Cardiac muscle cell (in vitro differentiated cells and primary cell): ENCODE measurements at places on chromosomes 7 and 10.
A peak's percentile ranks its signal among the peaks of the same experiment; 100 is the strongest.

GRCh38 chr10:75234683-75235374 lies 928 bp downstream of the COMTD1 start:
- DNase-seq: no peak

- peak; percentile 98 for DNase-seq
These were observed 37.7 kb downstream of the LRMDA start for GRCh38 chr10:75469006-75469616.

- no peak for DNase-seq
These were observed 26.2 kb upstream of the MGMT start for GRCh38 chr10:129440722-129441316.

DNA sequence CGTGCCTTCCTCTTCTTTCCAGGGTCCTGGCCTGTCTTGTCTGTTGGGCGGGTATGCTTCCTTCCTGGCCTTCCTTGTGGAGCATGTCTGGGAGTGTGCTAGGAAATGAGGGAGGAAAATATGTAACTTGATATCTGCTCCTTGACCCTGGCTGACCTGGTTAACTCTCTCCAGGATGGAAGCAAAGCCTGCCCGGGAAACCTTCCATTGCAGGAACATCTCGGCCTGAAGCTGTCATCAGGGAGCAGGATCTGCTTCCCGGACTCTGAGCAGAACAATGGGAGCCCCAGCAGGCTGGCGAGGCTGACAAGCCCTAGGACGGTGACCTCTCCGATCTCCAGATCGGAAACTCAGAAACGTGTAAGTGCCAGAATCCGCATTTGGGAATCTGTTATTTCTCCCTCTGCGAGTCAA lies 340.3 kb downstream of the FRMD4A start:
- DNase-seq: peak; percentile 72

- DNase-seq: peak; percentile 14
These were observed 63.7 kb upstream of the PDK4 start for GRCh38 chr7:95660023-95660434.

- no peak for DNase-seq
These were observed 685.1 kb downstream of the LRMDA start for GRCh38 chr10:76116523-76116922.

DNA sequence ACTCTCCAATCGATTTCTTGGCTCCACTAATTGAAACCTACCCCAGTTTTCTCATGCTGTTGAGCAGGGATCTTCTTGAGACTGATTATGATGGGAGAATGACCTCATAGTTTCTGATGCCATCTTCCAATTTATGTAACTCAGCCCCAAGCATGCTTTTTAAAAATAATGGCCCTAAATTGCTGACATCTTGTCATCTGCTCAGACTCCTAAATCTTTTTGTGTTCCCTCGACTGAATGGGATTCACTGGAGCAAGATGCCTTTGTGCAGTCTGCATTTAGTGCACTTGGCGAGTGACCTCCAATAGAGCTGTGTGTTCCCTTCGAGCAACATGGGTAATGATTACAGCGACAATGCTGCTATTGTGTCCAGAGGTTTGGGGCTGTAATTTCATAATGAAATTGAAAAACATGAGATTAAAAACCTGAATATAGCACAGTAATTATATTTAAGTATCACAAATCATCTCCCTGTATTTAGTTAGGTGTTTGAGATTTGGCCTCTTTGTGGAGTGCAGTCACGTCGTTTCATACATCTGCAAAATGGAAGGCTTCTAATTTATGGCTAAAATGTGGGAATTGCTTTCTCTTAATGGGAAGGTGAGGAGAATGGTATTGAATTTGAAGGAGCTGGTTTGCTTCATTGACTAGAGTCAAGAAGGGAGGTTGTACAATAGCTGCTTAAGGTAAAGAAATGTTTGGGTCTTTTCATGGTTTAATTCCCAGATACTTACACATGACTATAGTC lies 192.9 kb downstream of the AUTS2 start:
- DNase-seq: no peak
